ENCODE measurements at places on chromosomes 2 and 18.

DNA sequence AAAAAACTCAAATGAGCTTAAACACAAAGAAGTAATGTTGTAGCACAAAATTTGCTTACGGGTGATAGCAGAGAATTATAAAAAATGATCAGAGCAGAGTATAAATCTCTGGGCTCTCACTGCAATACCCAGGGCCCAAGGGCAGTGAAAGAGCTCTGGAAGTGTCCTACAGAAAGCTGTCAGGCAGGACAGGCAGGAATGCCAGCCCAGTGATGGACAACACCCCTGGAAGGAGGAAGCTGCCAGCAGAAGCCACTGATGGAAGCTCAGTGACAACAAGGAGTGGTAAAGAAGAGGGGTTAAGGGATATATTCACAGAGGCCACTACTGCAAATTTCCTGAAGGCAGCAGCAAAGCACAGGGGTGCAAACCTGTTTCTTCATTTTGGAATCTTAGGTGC lies 214.9 kb downstream of the L3MBTL4 start:
- DNase-seq = no peak

GRCh38 chr2:221402072-221402471 lies 170.0 kb downstream of the EPHA4 start:
- DNase-seq = peak; percentile 69

GRCh38 chr2:177239932-177240630 lies 24.4 kb downstream of the NFE2L2 start:
- DNase-seq = peak; percentile 61

- DNase-seq = no peak
These were observed 139.7 kb downstream of the ROCK1 start for GRCh38 chr18:20971886-20972267.

DNA sequence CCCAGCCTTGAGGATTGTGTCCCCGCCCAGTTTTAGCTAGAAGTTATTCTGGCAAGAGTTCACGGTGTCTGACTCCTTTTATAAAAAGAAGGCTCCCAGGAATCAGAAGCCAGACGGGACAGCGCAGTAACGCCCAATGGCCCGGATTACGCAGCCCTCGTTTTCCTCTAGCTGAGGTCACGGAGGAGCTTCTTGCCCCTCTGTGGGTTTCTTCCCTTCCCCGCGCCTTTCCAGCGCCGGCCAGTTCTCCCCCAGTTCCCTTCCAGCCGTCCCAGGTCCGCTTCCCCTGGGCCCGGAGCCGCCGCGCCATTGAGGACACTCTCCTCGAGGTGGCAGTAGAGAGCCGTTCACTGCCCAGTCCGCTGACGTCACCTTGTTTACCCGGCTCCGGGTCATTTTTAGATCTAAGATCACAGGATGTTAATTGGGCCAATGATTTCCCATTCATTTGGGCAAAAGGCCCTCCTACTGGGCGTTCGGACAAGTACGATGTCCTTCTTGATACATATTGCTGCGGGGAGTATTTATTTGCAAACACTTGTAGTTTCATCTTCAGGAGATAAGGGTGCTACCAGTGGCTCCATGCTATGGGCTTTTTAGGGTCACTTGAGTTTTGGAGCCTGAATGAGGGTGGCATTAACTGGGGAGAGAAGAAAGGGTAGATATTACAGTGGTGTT lies 81.5 kb upstream of the PPM1B start:
- no peak for DNase-seq

- no peak for DNase-seq
These were observed 595.4 kb downstream of the NYAP2 start for GRCh38 chr2:225994748-225995405.

GRCh38 chr2:974054-974453 lies 23.4 kb downstream of the SNTG2 start:
- no peak for DNase-seq

- no peak for DNase-seq
These were observed 790 bp downstream of the TMEM185B start for GRCh38 chr2:120222186-120223033.

GRCh38 chr2:159072795-159073194 lies 104.4 kb downstream of the TANC1 start:
- DNase-seq = no peak
